ENCODE measurements at places on chromosomes 11 and 22. TPM values are rescaled to one million over a fixed set of nuclear protein-coding genes. Genes with fewer than 3 reads are reported as not detected.

The NDUFV1 gene
- total RNA-seq = 205 TPM

The APOBEC3C gene
- total RNA-seq = 8.4 TPM

The DHCR7 gene
- 96.1 TPM for total RNA-seq

The OR4A5 gene
- not detected for total RNA-seq

DNA sequence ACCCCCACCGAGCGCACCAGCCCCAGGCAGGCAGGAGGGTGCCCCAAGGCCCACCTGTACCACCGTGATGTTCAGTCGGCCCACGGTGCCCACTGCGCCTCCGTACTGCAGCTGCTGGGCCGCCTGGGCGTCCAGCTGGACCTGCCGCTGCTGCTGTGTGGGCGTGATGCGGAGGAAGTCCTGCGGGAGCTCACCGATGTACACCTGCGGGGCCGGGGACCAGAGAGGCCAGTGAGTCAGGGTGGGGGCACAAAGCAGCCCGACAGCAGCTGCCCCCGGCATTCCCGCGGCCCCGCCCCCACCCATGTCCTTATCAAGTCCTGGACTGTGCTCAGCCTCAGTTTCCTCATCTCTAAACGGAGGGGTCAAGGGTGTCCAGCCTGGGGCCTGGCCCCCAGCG is 13.8 kb downstream of the TOLLIP start:
- no peak overlapping the region for H3K4me3 ChIP-seq
- no peak for DNase-seq
- no peaks in the 10 kb centered on the region for H3K27me3 ChIP-seq
- H3K36me3 ChIP-seq = no peaks in the 10 kb centered on the region

DNA sequence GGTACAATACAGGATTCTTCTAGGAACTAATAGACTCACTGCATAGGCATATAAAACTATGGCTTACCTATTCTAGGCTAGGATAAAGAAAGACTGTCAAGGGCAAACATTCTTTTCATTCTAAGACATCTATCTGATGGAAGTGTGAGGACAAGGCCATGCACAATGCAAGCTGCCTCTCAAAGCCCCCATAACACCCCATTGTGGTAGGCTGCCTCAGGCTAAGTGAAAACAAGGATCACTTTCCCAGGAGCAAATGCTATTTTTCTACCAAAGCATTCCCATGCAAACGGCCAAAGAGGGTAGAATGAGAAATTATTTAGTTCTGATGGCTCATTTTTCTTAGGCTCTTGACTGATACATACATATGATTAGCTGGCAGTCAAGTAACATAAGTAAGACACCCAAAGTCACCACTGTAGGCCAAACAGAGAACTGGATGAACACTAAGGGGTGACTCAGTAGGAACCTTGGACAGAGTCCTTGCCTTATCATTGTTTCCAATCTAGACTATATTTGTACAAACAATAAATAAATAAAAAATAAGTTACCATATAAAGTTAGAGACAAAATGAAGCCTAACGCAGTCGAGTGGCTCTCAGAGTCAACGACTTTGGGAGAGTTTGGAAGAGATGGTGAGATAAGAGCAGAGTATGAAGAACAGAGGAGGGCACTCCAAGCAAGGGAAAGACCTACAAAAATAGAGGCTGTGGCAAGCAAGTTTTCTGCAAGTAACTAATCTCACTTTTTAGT is 303.6 kb downstream of the SBF2 start:
- H3K4me3 ChIP-seq = no peak overlapping the region
- DNase-seq = no peak
- H3K27ac ChIP-seq = no peak overlapping the region
- H3K36me3 ChIP-seq = peaks cover 18% of the 10 kb centered on the region
- no peaks in the 10 kb centered on the region for H3K27me3 ChIP-seq

DNA sequence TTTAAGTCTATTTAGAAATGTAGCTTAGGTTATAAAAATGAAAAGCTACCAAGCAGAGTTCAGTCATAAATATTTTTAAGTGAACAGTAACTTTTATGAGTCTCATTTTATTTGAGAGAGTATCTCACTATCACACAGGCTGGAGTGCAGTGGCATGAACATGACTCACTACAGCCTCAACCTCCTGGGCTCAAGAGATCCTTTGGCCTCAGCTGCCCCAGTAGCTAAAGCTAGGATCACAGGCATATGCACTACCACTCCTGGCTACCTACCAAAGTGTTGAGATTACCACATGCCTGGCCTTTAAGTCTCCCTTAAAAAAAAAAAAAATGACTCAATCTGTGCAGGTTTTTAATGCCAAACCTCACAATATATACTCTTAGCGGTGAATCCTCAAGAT is 34.7 kb upstream of the CLNS1A start:
- no peak overlapping the region for H3K4me3 ChIP-seq
- H3K4me1 ChIP-seq = no peaks in the 10 kb centered on the region
- H3K27me3 ChIP-seq = no peaks in the 10 kb centered on the region
- H3K27ac ChIP-seq = no peak overlapping the region
- no peak for DNase-seq

DNA sequence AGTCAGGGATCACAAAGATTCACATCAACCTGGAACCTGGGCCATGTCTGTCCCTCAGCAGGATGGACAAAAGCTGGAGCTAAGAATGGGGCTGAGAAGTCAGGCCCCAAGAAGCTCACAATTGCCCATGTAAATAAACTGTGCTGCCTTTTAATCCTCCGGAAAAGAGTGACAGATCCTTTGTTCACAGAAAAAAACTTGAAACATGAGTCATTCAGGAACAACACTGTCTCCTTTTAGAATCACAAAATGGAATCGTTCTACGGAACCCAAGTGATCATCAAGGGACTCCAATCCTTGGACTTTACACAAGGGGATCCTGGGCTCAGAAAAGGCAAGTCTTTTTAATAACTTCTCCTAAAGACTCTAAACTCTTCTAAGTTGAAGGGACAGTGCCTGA is 36.1 kb downstream of the RELT start:
- H3K36me3 ChIP-seq = peaks cover 13% of the 10 kb centered on the region
- DNase-seq = no peak
- H3K27me3 ChIP-seq = no peaks in the 10 kb centered on the region
- no peak overlapping the region for H3K4me3 ChIP-seq
- H3K4me1 ChIP-seq = peaks cover 7% of the 10 kb centered on the region

DNA sequence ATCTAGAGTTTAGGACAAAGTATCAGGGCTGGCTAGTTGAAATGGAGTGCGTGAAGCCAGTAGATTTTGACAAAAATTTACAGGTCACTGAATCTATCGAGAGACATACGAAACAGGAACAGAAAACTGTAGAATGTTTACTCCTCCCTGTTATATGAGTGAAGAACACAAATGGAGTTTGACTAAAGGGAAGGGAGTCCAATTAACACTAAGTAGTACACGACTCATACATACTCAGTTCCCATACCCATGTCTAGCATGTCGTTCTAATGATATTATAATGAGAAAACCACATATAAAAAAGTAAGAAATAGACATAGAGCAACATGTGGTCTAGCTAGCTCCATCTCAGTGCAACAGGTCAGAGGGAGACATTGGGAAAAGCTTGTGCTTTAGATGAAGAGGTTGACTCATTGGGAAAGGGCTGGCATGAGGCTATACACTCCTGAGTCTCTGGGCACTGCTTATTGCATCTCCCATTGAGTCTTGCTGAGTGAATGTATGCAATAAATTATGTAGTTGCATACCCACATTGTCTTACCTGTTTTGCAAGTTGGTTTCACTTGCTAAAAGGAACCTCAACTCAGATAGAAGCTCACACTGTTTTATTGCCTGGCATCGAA is 43.5 kb downstream of the CD44 start:
- H3K4me3 ChIP-seq = no peak overlapping the region
- H3K36me3 ChIP-seq = peaks cover 44% of the 10 kb centered on the region
- H3K27ac ChIP-seq = no peak overlapping the region
- H3K4me1 ChIP-seq = peaks cover 24% of the 10 kb centered on the region
- no peak for DNase-seq
- no peaks in the 10 kb centered on the region for H3K27me3 ChIP-seq

DNA sequence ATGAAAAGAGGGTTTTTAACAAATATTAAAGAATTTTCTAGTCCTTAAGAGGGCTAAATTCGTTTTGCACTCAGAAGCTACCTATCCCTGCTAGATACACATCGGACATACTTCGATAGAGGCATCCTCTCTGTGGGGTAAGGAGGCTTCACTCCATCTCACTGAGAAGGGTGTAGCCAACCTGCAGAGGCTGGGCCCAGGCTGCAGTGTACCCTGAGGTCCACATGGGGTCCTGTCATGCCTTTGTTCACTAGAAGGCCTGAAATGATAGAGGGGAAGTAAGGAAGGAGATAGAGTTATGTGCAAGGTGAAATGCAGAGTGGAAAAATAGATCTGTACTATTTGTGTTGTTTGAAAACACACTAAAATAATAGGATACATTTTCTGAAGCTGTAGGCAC is 45.6 kb downstream of the IGSF9B start:
- no peaks in the 10 kb centered on the region for H3K27me3 ChIP-seq
- H3K4me3 ChIP-seq = no peak overlapping the region
- H3K4me1 ChIP-seq = no peaks in the 10 kb centered on the region
- no peaks in the 10 kb centered on the region for H3K36me3 ChIP-seq
- H3K27ac ChIP-seq = no peak overlapping the region
- DNase-seq = no peak

DNA sequence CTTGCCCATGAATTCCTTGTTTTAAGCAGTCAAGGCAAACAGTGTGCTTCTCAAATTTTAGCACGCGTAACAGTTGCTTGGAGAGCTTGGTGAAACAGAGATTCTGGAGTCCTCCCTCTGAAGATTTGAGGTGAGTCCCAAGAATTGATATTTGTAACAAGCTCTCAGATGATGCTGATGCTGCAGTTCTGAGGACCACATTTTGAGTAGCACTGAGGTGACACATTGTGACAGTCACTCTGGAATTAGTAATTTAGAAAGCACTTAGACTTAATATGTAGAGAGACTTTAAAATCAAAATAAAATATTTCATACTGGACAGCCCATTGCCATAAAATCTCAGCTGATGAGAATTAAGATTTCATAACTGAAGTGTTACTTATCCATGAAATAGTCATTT is 38.5 kb downstream of the DNAJC24 start:
- no peaks in the 10 kb centered on the region for H3K36me3 ChIP-seq
- H3K27me3 ChIP-seq = no peaks in the 10 kb centered on the region
- H3K4me1 ChIP-seq = no peaks in the 10 kb centered on the region
- no peak for DNase-seq
